ENCODE measurements at places on chromosomes 11 and 22. TPM values are rescaled to one million over a fixed set of nuclear protein-coding genes. Genes with fewer than 3 reads are reported as not detected.

CHRNA10 gene
- total RNA-seq, result not detected

ARVCF gene
- total RNA-seq, result 10.8 TPM

GPR83 gene
- total RNA-seq, result not detected

- DNase-seq, result no peak
Observed at GRCh38 chr11:70090961-70091381, 12.9 kb downstream of the ANO1 start.

Measured in vagina (tissue), 2 donors.